NCI-H2227 treated with DMSO at 0.1 percent for 48 hours (cell line): ENCODE measurements at places on chromosomes 7 and 10.
A peak's percentile ranks its signal among the peaks of the same experiment; 100 is the strongest.

DNA sequence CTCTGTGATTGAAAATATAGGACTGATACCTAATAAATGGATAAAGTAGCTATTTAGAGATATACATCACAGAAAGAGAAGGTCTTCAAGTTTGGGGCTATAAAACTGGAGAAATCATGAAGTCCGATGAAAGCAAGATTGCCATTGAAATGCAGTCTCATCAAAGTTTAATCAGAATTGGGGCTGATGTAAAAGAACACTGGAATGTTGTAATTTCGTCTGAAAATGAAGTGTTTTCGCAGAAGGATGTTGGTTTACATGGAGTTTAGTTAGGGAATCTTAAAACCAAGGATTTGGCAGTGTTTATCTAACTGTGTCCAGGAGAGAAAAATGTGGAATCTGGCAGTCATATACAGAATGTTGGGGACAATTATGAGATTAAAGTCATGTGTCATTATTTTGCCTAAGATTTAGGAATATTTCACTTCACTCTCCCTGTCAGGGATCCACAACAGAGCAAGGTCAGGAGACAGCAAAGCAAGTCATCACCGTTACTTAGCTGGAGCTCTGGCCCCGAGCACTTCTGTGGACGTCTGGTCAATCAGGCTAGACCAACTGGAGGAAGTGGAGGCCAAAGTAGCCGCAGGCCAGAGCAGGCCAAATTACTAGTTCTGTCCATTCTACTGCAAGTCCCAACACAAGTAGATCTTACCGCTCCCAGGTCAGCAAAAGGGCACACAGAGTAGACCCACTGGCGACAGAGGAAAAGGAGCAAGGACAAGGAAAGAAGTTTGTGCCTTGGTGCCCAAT lies 37.0 kb downstream of the EPDR1 start:
- no peak for DNase-seq

- DNase-seq = no peak
Observed at GRCh38 chr7:12477620-12478019, 74.0 kb upstream of the VWDE start.

- no peak for DNase-seq
Observed at GRCh38 chr7:157278167-157278790, 58.5 kb upstream of the DNAJB6 start.

GRCh38 chr7:42606193-42606905 lies 305.5 kb downstream of the C7orf25 start:
- no peak for DNase-seq

- DNase-seq = no peak
Observed at GRCh38 chr10:84193846-84194423, 402 bp upstream of the CDHR1 start.

DNA sequence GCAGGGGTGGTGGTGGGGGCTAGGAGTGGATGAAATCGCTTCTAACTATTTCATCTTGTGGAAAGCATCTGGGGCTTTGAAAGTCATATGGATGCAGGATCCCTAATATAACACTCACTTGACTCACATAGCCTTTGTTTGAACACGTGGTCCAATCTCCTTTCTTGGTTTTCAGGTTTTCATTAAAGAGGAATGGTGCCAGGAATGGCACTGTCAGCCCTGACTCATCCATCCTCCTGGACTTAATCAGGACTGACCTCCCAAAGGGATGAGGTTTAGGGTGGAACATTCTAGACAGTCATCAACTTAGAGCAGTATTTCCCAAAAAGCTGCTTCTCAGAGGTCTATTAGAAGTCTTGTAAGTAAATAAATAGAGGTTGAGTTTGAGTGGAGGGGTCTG lies 162.0 kb upstream of the PLXNA4 start:
- no peak for DNase-seq

DNA sequence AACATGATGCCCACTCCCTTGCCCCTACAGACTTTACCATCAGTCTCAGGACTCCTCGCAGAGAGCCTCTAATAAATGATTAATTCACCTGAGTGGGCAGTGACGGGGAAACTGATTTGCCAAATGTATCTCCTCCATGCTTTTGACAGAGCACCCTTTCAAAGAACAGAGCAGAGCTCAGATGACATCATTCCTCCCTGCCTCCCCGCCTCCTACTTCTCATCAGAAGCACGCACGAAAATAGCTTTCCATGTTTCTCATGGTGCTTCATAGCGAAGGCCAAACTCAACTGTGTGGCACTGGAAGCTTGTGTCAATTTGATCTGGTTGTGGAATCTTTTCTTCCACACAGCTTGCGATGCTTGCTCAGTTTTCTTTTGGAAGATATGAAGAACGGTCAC lies 442.5 kb downstream of the RPS24 start:
- DNase-seq = no peak

- peak; percentile 47 for DNase-seq
Observed at GRCh38 chr7:92461027-92462003, 14.0 kb downstream of the GATAD1 start.

DNA sequence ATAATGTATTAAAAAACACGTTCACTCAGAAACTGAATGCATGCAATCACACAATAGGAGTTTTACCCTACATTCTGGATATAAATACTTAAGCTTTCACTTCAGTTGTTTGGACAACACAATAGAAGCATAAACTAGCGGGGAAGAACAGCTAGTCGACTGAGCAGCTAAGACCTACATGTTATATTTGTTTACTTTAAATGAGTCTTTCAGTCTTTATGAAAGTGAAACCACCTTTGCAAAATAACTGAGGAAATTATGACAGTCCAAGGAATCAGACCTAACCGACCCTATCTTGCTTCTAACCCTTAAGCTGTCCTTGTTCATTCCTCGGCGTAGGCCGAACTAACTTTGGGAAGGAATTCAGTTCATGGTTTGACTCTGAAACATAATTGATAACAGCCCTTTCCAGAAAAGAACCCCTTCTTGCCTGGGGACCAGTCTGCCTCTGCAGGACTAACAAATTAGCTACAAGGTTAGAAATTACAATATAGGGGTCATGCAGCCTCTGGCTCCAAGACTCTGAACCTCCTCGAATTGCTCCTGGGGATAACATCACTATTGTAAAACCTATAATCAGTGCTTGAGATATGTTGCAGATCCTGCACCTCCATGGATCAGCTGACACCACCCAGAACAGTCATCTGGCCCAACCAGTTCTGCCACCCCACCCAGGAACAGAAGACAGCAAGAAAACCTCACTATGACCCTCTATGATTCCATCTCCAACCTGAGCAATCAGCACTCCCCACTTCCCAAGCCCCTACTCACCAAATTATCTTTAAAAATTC lies 185.1 kb upstream of the KLF6 start:
- no peak for DNase-seq

DNA sequence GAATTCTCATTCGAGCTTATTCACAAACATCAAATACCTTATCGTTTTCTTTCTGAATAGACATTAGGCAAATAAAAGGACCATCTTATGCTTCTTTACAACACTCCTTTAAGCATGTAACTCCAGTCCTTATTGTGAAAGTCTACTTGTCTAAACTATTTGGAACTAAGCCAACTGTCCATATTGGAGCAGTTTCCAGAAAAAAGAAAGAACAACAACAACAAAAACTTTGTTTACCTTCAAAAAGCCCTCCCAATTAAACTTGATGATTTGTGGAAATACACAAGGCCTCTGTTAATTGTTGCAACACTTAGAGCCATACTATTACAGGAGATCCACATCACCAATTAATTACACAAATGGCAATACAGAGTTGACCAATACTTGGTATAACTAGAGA lies 163.6 kb downstream of the GALNT11 start:
- no peak for DNase-seq

- peak; percentile 13 for DNase-seq
Observed at GRCh38 chr10:74923556-74923955, 97.2 kb downstream of the KAT6B start.

DNA sequence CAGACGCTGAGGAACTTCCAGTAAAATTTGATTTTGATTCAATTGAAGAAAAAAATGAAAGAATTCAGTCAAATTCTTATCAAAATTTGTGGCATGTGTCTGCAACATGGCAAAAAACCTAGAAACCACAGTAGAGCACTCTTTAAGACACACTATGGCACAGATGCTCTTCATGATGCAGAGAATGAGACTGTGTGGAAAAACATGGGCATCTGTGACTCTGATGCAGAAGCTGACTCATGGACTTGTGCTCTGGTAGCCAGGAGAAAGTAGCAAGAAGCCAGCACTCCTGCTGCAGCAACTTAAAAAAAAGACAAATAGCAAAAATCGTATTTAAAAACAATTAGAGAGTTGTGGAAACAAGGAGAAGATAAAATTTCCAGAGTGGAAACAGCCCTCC lies 8.9 kb upstream of the KCNK18 start:
- DNase-seq = no peak

- no peak for DNase-seq
Observed at GRCh38 chr10:34530778-34531177, 284.3 kb downstream of the PARD3 start.

DNA sequence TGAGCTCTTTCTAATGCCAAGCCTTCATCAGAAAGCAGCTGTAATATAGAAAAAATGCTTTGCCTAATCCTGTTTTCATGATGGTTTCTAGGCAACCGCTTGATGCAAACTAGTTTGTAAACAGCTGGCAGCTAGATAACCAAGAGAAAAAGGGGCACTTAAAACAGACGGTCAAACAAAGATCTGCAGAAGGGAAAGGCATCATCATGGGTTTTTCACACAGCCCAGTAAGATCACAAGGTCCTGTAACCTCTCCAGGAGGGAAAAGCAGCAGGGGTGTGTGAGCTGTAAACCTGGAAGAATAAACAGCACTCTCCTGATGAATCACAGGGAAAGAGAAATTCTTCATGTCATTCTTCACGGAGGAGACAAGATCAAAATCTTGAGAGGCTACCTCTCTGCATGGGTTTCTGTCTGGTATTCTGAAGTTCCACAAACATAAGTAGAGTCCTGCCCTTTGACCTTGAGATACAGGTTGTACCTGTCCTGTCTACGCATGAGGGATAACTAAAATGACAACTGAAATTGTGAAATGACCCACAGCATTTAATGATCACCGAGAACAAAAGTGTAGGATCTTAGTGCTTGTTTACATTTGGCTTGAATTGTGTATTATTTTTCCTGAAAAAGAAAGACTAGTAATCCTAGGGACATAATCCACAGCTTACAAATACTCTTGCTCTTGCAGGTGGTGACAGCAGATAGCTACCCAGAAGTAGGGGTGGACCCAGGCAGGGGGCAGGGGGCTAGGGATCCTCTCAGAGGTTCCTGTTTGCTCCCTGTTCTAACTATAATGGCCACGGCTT lies 48.0 kb downstream of the CREB3L2 start:
- peak; percentile 39 for DNase-seq

DNA sequence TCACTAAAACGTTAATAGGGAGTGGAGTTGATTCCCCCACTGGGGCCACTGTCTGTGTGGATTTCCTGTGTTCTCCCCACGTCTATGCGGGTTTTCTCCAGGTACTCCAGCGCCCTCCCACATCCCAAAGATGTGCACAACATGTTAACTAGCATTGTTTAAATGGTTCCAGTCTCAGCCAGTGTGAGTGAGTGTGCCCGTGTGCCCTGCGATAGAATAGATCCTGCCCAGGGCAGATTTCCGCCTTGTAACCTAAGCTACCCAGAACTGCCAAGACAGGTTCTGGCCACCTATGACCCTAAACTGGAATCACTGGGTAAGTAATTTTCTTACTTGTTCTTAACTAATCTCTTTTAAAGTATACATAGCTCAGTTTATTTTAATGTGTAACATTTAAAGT lies 58.5 kb downstream of the CCDC6 start:
- no peak for DNase-seq

- DNase-seq = no peak
Observed at GRCh38 chr10:88831709-88832108, 19.9 kb downstream of the ANKRD22 start.

DNA sequence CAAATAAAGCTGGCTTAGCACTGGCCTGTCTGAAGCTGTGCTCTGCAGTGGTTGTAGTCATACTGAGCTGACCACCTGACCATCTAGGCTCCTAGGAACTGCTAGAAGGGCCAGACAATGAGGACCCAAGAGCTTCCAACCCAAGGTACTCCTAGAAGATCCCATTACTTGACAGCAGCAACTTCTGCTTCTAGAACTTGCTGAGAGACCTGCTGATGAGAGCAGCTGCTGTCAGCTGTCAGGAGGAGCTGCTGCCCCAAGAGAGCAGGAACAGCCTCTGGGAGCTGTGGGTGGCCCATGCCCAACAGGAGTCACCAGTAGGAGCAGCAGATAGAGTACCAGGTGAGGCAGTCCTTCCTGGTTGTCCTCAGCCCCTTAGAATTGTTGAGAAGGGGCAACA lies 70.2 kb downstream of the RBM20 start:
- no peak for DNase-seq

GRCh38 chr10:64648915-64649314 lies 1127.7 kb downstream of the REEP3 start:
- DNase-seq = no peak

GRCh38 chr7:55593172-55593514 lies 20.8 kb upstream of the VOPP1 start:
- DNase-seq = no peak

DNA sequence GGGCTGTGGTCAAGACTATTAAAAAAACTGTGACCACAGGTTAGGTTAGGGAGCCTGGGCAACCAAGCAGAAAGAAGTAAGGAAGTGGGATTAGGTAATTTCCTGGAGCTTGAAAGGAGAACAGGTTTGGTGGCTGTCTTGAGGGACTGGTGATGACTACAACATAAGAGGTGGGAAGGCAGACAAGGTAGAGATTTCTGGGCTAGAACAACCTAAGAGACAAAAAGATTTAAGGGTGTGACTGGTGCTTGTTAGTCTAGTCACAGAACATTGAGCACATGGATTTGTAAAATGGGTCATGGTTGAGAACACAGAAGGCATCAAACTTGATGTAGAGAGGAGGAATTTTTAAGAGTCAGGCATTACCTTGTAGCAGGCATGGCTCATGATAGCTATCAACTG lies 123.7 kb upstream of the ASAH2 start:
- DNase-seq = no peak

DNA sequence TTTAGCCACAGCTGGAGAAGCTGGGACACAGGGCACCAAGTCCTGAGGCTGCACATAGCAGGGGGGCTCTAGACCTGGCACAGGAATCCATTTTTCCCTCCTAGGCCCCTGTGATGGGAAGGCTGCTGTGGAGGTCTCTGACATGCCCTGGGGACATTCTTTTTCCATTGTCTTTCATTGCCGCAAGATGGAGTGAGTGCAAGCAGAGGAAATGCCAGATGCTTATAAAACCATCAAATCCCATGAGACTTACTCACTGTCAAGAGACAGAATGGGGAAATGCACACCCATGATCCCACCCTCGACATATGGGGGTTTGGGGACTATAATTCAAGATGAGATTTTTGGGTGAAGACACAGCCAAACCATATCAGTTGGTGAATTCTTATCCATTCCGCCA lies 94.7 kb upstream of the FERD3L start:
- no peak for DNase-seq

DNA sequence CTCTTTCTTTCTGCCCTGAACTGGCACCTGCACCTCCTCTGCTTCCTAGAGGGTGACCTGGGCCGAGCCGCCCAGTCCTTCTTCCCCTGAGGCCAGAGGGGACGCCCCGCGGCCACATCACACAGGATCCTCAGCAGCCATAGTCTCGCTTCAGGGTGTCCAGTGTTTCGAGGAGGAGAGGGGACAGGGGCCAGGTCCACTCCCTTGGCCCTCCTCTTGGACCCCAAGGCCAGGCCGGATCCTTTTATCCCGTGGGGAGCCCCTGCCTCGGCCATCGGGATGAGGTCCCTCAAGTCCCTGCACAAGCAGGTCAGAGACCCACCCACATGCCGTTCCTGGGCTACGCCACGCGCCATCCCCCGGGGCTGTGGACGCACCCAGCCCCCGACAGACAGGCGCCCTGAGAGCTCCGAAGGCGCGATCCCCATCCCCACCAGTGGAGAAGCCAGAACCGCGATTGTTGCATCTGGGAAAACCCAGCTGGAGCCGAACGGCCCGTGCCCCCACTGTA lies 3.6 kb downstream of the BHLHA15 start:
- no peak for DNase-seq

- no peak for DNase-seq
Observed at GRCh38 chr10:70599791-70600190, 2.8 kb downstream of the PRF1 start.
